ENCODE measurements at places on chromosomes 1 and 21.

DNA sequence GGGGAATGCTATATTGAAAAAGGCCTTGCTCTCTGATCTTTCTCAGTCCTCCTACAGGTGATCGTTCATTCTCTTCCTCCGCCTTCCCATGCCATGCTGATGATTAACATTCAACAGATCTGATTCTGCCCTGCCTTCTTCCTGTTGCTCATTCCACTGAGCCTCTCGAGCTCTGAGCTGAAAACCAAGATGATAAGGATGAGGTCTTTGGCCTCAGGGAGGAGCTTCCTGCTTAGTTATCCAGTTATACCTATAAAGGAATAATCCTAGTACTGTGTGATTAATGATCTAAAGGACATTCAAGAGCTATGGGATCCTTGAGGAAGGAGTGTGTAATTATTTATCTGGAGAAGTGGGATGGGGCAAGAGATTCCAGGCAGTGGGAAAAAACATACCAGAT, 25.2 kb upstream of the MAP3K7CL start:
- no peak for DNase-seq

- DNase-seq = no peak
Measured at GRCh38 chr1:28136922-28137613, 39.4 kb downstream of the PTAFR start.

- DNase-seq = no peak
Measured at GRCh38 chr1:16155537-16156410, at the start of gene EPHA2. Gene EPHA2 (minus strand): TSS chr1:16156069. CDS start chr1:16155932, 137 bp downstream.

DNA sequence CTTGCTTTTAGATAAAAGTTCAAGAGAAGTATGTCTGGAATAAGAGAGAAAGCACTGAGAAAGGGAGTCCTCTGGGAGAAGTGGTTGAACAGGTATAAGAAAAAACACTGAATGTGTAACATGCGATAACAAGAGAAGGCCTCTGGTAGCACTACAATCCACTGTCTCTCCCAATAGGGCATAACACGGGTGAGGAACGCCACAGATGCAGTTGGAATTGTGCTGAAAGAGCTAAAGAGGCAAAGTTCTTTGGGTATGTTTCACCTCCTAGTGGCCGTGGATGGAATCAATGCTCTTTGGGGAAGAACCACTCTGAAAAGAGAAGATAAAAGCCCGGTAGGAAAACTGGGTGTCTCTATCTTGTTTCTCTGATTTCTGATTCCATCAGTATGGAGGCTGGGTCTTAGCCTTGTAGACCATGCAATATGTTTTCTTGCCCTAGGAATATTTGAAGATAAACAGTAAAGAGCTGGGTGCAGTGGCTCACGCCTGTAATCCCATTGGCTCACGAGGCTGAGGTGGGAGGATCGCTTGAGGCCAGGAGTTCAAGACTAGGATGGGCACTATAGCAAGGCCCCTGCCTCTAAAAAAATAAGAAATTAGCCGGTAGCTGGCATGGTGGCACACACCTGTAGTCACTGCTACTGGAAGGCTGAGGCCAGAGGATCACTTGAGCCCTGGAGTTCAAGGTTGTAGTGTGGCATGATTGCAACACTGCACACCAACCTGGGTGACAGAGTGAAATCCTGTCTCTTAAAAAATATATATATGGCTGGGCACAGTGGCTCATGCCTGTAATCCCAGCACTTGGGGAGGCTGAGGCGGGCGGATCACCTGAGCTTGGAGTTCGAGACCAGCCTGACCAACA, 40.4 kb downstream of the DAP3 start:
- no peak for DNase-seq

DNA sequence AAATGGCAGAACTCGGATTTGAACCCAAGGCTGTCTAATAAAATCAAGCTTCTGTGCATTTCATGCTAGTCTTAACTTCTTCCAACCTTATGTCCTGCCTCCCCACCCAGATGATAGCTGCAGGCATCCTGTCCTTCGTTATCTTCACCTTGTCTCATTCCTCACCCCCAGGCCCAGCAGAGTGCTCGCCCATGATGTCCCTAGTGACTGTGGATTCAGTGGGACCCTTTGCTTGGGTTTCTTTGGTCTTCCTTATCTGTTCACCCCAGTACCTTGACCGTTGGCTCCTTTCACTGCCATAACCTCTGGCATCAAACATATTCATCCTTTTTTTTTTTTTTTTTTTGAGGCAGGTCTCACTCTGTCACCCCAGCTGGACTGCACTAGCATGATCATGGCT, 5.6 kb upstream of the BSDC1 start:
- DNase-seq = no peak

DNA sequence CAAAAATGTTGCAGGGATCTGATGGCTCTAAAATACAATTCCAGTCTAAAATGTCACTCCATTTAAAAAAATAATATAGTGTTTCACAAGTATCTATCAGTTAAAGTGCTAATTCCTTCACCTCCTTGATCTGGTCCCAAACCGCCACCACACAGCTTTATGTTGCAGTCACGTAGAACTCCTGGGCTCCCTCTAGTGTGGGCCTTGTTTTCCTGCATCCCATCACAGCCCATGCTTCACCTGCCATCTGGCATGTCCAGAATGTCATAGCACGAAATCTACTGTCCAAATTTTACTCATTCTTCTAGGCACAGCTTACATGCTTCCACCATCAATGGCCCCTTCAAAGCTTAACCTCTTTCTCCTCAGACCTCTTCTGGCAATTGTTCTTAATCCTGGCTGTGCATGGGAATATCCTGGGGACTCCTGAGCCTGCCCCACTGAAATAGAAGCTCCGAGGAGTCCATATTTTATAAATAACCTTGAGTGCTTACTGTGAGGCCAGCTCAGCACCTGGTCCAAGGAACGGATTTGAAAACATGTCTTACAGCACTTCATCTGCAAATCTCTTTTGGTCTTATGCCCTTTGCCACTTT, 15.5 kb downstream of the FYB2 start:
- no peak for DNase-seq

- DNase-seq = no peak
Measured at GRCh38 chr1:71967670-71968069, 314.7 kb downstream of the NEGR1 start.

DNA sequence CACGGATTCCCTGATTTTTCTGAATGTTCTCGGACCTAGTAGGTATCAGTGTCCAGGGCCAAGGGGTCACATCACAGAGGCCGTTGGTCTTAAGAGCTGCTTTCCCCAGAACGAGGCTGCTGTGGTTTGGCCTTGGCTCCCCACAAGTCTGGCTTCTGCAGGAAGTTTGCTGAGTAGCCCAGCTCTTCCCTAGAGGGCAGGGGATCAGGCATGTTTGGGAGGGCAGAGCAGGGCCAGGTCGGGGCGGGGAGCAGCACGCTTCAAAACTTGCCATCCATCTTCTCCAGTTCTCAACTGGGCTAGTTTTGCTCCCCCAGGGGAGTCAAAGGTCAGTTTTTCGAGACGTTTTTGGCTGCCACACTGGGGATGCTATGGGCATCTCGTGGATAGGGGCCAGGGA, 37.0 kb downstream of the MAN1C1 start:
- DNase-seq = no peak

DNA sequence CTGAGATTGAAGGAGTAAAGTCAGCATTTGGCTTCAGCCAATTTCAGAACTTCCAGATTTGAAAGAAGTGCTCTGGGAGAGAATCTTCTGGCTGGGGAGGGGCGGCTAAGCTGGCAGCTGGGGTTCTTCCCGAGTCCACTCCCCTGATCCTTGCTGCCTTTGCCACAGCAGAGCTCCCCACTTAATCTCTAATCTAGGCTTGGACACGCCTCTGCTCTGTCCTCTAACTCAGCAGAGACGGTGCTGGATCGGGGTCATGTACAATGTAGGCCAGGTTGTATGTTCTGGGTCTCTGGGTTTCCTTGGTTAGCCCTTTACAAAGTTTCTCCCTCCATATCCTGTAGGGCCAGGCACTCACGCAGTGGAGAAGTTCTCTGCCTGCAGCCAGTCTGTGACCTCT, 10.1 kb upstream of the GSTM3 start:
- no peak for DNase-seq

GRCh38 chr21:38772646-38773045, 33.1 kb upstream of the ETS2 start:
- DNase-seq = no peak

DNA sequence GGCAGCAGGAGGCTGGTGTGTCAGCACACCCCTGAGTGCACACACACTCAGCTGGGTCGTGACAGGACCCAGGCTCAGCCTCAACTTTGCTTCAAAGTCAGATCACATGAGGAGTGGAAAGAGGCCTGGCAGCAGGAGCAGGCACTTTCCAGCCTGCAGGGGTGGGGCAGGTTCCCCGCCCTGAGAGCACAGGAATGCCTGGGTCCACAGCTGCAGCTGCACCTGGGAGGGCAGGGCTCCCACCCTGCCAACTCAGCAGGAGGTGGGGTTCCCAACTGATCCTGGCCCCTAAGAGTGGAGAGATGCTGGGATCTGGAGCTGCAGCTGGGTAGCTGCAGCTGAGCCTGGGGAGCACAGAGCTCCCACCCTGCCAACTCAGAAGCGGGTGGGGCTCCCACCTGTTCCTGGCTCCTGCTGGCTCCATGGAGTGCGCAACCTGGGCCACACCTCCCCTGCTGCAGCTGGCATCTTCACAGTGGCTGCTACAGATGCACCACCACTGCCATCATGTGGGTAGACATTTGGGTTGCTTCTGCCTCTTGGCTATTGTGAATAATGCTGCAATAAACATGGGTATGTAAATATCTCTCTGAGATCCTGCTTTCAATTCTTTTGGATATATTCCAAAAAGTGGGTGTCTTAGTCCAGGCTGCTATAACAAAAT, 415.4 kb downstream of the TTLL7 start:
- no peak for DNase-seq

DNA sequence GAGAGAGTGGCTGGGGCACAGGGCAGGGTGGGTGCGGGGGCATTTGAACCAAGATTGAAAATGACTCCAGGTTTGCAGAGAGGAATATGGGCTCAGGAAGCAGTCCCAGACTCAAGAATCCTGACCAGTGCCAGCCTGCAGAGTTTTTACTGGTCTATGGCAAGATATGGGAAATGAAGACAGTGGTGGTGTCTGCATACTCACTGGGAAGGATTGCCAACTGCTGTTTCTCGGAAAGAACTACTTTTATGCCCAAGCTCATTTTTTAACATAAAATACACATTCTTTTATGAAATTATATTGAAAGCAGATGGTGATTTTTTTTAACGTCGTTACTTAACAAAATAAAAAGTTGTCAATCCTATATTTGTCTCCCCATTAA, 401.8 kb downstream of the CAMTA1 start:
- DNase-seq = no peak

DNA sequence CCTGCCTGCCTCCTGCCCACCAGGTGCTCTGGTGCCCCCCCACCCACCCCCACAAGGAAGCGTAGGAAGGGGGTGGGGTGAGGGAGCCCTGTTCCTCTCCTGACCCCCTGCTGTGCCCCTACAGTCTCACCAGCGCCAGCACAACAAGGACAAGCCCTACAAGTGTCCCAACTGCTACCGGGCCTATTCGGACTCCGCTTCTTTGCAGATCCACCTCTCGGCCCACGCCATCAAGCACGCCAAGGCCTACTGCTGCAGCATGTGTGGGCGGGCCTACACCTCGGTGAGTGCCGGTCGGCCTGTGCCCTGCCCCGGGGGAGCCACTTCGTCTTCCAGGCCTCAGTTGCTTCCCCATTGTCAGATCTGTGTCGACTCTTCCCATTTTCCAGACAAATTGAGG, 25.9 kb downstream of the A3GALT2 start:
- DNase-seq = no peak

- DNase-seq = no peak
Measured at GRCh38 chr1:219703368-219703639, 90.4 kb upstream of the ZC3H11B start.

DNA sequence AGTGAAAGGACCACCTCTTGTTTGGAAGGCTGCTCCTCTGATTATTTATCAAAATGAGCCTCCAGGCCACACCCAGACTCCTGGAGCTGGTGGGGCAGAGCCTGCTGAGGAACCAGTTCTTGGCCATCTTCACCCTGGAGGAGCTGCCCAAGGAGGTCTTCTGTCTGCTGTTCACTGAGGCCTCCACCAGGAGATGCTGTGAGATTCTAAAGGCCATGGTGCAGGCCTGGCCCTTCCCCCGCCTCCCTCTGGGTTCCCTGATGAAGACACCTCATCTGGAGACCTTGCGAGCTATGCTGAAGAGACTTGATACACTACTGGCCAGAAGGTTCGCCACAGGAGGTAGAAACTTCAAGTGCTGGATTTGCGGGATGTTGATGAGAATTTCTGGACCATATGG, 61.7 kb upstream of the GJA8 start:
- no peak for DNase-seq

DNA sequence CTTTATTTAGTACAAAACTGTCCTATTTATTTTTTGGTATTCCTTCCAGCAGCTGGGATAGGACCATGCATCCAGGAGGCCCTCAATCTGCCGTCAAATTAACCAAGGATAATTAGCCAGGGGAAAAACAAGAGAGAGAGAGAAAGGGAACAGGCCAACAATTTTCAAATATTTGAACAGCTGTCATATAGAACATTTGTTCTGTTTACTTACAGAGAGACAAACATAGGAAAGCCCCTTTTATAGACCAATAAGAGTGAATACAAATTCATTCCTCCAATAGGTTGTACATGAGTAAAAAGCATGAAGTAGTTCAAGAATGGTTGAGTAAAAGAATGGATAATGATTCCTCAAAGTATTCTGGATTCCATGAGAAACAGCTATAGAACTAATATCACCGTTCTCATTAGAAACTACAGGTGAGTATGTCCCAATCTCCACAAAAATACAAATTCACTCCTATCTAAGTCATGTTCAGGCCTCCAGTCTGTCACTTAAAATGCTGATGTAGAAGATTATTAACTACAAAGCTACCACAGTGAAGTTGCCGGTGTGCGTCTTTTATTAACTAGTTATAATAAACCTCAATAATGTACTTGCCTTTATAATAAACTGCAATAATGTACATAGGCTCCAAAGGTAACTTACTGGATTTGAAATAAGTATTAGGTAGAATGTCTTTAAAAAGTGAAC, 64.8 kb upstream of the GNG4 start:
- no peak for DNase-seq

- no peak for DNase-seq
Measured at GRCh38 chr1:201022820-201023516, 546 bp downstream of the KIF21B start.

DNA sequence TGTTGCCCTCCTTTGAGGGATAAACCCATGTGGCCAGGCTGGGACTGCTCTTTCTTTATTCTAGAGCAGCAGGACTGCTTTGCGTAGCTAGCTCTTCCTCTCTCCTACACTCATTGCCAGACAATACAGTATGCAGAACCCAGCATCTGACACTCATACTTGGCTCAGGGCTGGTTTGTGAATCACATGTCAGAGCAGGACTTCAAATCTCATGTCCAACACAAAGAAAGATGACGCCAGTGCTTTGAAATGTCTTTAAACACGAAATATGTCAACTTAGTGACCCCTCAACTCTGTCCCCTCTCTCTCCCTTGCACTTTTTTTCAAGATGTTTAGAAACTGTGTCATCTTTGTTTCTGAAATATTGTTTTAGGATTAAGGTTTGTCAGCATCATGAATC, 135.0 kb downstream of the TGFB2 start:
- DNase-seq = no peak

DNA sequence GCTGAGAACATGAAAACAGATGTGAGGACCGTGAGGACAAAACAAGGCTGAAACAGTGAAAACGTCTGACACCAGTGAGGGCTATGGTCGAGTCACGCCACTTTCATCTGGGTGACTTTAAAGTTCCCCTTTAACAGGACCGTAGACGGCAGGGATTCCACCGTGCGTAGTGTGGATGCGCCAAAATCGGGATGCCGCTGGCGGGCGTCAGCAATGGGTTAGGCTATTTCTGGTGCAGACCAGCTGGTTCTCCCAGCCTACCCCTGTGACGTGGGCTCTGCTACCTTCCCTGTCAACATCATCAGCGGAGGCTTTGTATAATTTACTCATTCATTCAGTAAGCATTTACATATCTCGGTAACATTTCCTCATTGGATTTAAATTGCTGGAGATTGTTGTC, 246.6 kb upstream of the AJAP1 start:
- no peak for DNase-seq
